ENCODE measurements at places on chromosomes 5 and 9.

- DNase-seq = no peak
Observed at GRCh38 chr9:38228331-38229103, 159.5 kb upstream of the SHB start.

GRCh38 chr9:96219026-96219899 is 82.7 kb downstream of the HSD17B3 start:
- no peak for DNase-seq

DNA sequence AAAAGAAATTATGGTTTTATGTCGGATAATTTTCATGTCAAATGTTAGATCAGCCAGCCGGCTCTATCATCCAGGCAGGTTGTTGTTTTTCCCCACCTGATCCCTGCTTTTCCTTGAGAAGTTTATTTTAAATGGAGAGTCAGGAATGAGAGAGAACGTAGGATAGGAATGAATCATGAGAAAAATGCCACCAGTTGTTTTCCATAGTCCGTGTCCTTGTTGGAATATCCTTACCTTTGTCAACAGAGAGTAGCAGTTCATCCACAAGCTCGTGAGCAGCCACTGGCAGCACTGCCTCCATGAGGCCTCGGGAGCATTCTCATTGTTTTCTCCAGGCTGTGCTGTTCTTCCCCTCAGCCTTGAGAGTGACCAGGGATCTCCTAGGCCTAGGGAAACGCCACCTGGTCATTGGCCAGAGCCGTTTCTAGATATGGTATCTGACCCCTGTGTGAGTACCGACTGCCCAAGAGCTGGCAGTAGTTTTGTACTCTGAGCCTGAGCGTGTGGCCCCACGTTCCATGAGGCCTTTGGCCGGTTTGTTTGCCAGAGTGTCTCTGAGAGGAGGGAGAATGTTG is 293.3 kb downstream of the FANCC start:
- no peak for DNase-seq

DNA sequence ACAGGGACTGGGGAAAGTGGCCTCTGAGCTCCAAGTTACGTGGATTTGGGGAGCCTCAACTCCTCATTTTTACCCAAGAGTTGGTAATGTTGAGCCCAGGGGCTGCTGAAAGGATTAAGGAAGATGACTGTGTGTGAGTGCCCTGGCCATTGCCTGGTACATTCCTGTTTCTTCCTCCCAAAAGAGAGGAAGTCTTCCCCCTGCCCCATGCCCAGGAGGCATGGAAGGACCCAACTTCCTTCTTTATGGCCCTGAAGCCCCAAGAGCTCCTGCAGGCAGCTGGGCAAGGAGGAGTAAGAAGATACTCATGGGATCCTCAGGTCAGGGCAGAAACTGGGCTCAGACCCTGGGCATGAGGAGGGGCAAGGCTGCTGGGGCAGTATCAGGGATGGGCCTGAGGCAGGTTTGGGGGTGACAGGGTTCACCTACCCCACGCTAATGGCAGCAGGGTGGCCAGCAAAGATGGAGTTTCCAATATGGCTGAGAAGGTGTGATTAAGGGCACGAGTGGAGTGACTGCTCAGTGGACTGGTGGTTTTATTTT is 118.3 kb upstream of the MVB12B start:
- DNase-seq = no peak

DNA sequence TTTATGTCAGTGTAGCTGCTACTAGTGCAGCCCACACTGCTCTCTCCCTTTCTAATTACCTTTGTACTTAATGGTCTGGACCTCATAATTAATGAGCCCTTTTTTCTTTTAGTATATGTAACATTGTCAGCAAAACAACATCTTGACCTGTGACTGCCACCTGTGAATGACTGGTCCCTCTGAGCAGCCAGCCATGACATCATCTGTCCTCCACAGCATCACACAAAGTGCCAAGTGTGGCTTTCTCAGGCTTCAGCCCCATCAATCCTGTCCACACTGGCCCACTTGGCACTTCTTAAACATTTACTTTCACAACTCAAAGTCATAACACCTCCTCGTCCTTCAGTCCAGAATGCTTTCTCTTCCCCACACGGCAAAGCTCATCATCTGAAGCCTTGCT is 104.7 kb downstream of the GPR21 start:
- DNase-seq = no peak
